ENCODE measurements at places on chromosomes 16 and 17.

- no peak for DNase-seq
These were observed 16.7 kb upstream of the MLKL start for GRCh38 chr16:74717367-74717766.

DNA sequence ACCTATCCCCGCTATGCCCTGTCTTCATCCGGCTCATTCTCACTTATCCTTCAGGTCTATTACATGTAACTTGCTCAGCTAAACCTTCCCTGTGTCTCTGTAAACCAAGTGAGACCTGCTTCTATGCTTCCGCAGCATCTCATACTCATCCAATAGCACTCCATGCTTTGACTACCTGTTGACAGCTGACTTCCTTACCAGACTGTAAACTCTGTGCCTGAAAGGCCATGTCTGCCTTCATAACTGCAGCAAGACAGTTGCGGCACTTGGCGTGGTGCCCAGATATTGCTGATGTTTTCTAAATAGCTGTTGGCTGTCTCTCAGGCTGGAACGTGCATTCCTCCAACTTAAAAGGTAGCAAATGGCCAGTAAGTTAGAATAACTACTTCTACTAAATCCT is 1.8 kb upstream of the OR1E1 start:
- no peak for DNase-seq

GRCh38 chr17:8952191-8952590 is 13.3 kb downstream of the PIK3R5 start:
- no peak for DNase-seq

DNA sequence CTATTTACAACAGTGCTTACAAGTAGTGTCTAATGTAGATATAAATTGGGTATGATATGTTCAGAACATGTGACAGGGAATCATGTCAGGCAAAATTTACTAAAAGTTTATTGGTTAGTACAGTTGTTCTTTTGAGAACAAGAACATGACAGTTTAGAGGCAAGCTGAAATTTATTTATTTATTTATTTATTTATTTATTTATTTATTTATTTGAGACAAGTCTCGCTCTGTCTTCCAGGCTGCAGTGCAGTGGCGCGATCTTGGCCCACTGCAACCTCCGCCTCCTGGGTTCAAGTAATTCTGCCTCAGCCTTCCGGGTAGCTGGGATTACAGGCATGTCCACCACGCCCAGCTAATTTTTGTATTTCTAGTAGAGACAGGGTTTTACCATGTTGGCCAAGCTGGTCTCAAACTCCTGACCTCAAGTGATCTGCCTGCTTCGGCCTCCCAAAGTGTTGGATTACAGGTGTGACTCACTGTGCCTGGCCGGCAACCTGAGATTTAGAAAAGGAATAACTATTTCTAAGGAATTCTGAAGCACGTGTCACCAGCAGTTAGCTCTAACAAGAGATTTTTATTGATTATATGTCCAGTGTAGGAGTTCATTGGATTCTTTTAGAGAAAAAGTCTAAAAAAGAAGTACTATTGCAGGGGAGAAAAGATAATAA is 24.9 kb downstream of the MRTFB start:
- no peak for DNase-seq

- DNase-seq: no peak
These were observed 1.6 kb upstream of the LDAF1 start for GRCh38 chr16:21156767-21157467.

DNA sequence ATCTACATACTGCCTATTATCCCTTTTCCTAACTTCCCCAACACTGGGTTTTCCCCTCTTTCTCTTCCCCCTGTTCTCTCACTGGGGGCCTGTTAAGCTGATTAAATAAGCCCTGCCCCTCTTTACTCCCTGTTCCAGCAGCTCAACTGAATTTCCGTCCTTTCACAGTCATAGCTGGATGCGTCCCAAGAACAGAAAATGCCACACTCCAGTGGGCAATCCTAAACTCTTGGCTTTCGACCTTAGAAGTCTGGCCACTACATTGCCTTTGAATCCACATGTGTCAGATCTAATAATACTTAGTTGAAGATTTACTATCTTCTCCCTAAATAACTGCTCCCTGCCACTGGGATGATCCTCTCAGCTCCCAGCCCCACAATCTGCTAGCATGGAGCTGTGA is 34.5 kb downstream of the KCNJ16 start:
- no peak for DNase-seq

DNA sequence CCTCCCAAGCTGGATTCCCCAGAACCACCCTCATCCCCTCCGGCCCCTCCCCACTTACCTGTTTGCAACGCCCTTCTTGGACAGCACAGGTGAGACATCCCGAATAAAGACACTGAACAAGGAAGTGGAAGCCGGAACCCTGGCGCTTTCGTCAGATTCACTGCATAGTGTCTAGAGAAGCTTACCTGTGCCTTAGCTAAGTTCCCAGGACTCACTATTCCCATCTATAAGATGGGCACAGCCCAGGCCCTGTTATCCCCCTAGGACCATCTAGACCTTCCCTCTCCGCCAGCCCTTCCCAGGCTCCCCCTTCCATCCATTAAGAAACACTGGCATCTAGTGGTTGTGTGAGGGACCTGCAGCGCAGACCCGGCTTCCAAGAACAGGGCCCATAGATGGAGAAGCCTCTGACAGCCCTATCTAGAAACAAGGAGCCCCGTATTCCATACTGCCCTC is 26.9 kb upstream of the RPL38 start:
- peak; percentile 33 for DNase-seq

DNA sequence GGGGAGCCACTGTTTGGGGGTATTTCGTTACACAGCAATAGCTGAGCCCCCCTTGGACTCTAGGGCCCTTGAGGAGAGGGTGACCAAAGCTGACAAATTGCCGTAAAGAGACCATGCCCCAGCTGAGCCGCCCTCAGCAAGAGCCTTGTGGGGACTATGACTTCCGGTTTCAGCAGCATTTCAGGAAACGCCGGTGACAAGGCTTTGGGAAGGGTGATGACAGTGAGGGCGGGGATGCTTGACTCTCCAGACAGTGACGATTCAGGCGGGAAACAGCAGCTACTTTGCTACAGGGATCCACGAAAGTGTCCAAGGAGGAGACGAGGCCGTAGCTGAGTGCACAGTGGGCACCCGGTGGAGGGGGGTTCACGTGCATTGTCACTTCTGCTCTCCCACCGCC is 360.8 kb downstream of the C16orf95 start:
- no peak for DNase-seq

DNA sequence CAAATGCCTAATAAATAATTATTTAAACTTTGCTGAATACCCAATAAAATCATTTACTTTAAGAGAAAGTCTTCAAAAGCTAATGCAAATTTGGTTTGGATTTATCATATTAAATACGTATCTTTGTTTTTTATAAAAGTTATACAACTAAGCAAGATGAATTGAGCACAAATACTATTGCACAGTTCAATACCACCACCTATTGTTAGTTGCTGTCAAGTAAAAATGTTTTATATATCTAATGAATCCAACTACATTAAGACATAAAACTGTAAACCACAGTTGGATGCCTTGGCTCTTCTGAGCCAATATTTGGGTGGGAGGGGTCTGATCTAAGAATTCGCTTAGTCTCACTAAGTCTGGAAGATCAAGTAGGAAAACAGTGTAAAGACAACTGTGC is 7.7 kb downstream of the FBXL20 start:
- DNase-seq: no peak

DNA sequence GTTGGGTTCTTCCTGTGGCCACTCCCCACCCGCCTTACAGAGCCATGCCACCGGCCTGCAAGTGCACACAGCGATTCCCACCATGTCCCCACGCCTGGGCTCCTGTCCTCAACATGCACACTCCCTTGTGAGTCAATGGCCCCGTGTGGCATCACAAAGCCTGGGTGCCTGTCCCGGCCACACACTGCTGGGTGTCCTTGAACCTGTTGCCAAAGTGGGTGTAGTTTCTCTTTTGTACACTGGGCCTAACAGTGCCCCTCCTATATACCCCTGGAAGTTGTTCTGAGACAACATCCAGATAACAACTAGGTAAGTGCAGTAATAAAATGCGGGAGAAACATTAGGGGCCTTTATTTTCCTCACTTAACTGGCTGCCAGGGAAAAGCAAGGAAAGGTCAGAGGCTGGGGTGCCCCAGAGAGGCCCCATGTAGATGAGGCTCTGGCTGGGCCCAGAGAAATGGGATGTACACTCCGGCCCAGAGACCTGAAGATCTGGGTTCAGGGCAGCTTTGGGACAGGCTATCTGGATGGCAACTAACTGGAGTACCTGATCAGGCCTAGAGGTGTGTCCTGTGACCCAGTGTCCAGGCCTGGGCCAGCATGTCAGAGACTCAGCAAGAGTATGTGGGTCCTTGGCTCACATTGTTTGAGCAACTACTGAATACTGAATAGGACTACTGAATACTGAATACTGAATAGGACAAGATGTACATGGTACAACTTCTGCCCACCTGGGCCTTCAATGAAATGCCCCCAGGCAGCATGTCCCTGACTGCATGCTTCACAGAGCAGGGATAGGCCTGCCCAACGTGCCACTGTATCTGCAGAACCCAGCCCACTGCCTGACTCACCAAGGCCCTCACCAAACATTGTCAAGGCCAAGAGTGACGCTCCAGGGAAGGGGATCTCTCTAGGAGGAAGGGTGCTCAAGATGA is 8.3 kb downstream of the ABCC3 start:
- no peak for DNase-seq

DNA sequence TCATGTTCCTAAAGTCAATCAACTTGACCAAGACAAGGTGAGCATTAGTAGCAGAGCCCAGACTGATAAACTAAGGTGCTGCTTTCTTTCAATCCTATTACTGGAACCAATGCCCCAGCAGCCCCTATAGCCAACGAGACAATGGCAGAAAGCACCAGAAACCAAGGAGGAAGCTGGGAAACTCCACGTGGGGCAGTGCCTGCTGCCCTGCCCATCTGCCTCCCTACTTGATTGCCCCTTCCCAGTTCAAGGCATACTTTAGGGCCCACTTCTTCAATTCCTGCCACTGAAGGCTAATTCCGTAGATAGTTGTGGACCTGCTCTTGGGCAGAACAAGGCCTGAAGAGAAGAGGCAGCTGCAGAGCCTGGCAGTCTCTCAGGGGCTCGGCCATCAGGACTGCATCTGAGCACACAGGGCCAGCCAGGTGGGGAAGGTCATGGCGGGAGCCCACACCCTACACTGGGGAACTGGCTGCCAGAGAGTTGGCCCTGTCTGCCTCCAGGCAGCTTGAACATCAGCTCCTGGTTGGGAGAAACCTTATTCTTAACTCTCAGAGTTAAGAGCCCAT is 30.9 kb downstream of the WSB1 start:
- no peak for DNase-seq

All from C1 segment of cervical spinal cord (tissue), 14 donors.